ENCODE measurements at places on chromosomes 2 and 18.

- peak; percentile 36 for DNase-seq
Observed at GRCh38 chr2:38765149-38765548, 12.9 kb upstream of the GEMIN6 start.

GRCh38 chr18:36188916-36189315, 1.6 kb downstream of the MOCOS start:
- no peak for DNase-seq

DNA sequence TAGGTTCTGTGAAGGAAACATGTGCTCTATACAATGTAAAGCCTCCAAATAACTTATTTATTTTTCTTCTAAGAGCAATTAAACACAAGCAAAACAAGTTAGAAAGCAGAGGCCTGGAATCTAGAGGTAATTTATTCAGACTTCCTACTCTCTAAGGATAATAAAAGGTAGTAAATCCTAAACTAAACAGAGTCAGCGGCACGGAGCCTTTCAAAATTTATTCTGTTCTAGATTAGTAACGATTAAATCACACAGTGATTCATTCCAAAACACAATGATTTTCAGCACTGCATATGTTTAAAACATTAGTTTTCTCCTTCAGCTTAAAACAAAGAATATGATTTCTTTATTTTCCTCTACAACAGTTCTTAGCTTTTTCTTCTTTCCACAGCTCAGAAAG, 160.9 kb downstream of the FBXO15 start:
- peak; percentile 31 for DNase-seq

- DNase-seq, result no peak
Observed at GRCh38 chr2:12259493-12259892, 457.2 kb upstream of the TRIB2 start.

- peak; percentile 34 for DNase-seq
Observed at GRCh38 chr2:172230889-172231401, 128.2 kb upstream of the DLX2 start.

- DNase-seq, result no peak
Observed at GRCh38 chr18:51807336-51807735, 532.7 kb upstream of the DCC start.

DNA sequence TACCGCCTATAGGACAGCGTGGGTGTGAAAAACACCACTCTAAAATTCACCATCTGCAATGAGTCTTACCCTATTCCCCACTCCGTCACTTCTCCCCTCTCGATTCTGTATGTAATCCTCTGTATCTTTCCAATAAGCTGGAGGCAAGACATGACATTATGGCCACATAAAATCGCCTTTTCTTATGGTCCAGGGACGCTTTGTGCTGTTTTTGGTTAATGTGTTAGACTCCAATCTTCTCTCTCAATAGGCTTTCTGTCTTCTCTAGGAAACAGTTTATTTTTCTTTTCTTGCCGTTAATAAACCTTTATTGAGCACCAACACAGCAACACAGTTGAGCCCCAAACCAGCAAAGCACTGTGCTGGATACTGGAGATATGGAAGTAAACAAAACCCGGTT, 37.9 kb upstream of the ZCCHC2 start:
- DNase-seq, result no peak

DNA sequence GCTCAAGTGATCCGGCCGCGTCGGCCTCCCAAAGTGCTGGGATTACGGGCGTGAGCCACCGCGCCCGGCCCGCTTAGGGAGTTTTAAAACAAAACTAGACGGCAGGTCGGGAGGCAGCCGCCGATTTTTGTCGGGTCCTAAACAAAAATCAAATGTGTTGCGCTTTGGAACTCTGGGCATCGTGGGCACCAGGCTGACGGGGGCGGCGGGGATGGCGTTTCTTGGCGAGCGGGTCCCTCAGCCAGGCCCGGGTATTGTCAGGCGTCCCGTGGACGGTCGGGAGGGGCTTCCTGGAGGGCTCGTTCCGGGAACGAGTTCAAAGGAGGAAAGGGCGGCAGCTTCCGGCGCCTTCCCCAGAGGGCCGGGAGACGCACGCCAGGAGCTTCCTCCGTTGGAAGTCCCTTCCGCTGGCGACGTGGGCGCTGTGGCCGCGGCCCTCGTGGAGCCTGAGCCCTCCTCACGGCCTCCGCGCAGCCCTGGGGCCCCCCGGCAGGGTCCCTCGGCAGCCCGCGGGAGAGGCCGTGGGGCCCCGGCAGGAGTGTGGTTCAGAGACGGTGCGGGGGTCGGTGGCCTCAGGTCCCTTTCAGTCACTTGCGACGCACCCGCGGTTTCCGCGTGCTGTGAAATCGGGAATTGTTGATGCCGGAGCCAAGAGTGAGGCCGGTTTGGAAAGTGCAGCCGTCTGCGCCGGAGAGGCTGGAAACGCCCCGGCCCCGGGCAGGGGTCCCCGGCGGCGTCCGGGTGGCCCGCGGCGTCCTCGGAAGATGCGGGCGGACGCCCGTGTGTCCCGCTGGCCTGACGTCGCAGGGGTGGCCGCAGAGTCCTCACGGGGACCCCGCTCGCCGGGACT, 59.3 kb downstream of the EMILIN2 start:
- peak; percentile 82 for DNase-seq

GRCh38 chr2:102064679-102065674, 73.2 kb downstream of the IL1R2 start:
- peak; percentile 76 for DNase-seq

- no peak for DNase-seq
Observed at GRCh38 chr18:79754831-79755351, 42.8 kb upstream of the KCNG2 start.

All from foreskin fibroblast (primary cell).